ENCODE measurements at places on chromosomes 6 and 20.

DNA sequence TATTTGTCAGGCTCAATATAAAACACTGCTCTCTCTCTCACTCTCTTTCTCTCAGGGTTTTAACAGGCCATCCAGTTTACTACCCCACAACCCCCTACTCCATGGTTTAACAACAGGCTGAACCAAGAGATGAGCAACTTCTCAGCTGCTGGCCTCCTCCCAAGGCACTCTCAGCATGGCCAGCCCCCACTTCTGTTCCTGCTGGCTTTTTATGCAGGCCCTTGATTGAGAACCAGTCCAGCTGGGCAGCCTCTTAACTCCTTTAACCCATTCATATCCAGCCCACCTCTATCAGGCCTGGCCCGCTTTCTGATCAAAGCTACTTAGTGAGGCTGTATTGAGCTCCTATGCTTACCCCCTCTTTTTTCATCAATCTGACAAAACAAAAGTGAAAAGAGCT lies 346.8 kb upstream of the POU3F2 start:
- no peak for DNase-seq

DNA sequence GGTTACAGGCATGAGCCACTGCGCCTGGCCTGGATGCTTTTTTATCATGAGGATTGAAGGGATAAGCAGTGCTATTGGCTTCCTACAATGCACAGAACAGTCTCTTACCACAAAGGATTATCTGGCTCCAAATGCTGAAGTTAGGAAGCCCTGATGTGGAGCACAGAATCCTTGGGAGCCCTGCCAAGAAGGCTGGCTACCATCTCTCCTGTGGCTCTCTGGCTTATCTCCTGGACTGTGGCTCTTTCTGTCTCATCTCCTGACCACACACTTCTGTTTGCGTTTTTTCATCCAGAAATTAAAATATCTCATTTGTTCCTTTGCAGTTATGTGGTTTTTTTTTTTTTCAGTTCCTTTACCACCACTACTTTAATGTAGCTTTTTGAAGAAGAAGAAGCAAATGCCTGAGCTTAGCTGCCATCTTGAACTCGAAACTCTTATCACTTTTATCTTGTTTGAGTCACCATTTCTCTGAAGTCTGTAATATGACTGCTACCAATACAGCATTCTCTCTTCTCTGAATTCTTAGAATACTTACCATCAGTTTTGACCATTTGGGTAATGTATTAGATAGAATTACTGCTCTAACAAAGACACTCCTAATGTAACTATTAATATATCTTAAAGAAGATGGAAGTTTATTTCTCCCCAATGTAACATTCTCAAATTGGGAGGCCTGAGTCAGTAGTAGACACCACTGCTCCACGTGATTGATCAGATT lies 1044.7 kb downstream of the KIF16B start:
- DNase-seq: no peak

- no peak for DNase-seq
Measured at GRCh38 chr6:82025271-82025670, 222.3 kb downstream of the IBTK start.

DNA sequence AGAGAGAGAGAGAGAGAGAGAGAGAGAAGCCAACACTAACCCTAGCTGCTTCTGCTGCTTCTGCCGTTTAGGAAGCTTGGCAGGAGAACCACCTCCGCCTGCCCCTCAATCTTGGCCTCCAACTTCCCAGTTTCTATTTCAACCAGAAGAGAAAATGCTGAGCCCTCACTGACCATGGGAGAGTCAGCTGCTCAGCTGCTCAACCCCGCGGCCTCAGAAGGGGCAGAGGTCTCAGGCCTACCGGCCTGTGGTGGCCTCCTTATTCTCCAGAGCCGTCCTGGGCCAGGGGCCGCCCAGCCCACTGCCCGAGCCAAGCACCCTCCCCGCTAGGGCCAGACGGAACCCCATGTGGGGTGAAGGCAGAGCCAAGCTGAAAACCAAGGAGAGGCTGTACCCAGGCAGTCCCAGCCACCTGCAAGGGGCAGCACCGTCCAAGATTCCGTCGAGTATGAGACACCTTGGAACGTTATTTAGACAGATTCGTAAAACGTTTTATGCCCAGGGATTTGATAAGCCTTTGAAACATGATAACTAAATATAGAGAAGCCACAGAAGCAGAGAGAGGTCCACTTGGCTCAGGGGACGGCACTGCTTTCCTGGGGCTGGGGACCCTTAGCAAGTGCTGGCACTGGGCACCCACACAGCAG lies 116.6 kb downstream of the DLL1 start:
- DNase-seq: no peak

- DNase-seq: no peak
Measured at GRCh38 chr6:109799664-109800063, 108.6 kb downstream of the FIG4 start.

- no peak for DNase-seq
Measured at GRCh38 chr6:161235776-161236633, 37.9 kb downstream of the AGPAT4 start.

DNA sequence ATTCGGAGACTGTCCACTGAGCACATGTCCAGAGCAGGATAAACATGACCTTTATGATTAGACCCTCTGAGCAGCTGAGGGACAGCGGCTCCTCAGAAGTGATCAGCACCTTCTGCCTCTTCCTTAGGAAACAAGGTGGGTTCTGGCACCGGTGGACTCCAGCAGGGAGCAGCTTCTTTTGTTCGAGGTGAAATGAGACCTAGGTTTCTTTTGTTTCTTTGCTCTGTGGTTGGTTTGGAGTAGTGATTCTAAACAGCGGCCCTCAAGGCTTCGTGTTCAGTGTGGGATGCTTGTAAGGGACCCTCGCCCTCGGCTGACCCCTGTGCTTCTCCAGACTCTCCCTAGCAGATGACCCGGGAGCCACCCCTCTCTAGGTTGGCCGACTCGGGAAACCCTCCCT lies 14.6 kb upstream of the FRMD1 start:
- DNase-seq: no peak

DNA sequence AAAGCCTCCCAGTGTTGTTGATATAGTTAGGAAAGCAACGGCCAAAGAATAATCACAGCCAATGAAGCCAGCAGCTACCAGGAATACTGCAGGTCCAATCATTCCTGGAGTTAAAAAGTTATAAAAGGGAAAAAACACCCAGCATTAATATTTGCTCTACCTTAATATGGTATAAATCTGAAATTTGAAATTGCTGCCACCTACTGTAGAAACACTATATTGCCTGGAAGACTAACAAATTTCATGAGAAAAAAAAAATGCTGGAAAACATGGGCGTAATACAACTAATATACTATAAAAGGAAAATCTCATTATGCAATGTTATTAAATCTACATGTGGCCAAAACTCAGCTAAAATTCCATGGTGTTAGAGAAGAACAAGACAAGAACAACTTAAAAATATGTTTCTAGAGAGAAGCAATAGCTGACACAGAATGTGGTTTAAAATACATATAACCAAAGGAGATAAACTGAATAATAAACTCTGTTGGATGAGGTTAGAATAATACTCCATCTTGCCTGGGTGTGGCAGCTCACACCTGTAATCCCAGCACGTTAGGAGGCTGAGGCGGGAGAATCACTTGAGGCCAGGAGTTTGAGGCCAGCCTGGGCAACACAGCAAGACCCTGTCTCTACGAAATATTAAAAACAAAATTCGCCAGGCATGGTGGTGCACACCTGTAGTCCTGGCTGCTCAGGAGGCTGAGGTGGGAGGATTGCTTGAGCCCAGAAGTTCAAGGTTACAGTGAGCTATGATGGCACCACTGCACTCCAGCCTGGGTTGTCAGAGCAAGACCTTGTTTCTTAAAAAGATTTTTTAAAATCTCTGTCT lies 43.1 kb downstream of the SLC17A5 start:
- no peak for DNase-seq

- no peak for DNase-seq
Measured at GRCh38 chr6:33540768-33541167, 39.3 kb downstream of the BAK1 start.

- no peak for DNase-seq
Measured at GRCh38 chr6:75117701-75118100, 88.2 kb downstream of the COL12A1 start.

DNA sequence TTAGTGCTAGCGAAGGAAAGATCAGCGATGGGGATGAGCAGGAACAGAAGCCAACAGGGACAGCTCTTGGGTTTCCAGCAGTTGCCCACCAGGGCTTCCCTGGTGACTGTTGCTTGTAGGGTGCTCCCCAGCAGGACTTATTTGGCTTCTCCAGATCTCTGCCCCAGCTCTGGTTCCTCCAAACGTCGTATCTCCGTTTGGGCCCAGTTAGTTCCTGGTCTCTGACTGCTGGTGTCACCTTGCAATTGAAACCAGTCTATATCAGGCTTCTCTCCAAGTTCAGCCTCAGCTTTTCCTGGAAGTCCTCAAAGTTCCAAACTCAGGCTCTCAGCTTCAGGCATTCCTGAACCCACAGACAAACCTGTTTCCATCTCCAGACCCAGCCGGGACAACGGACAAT lies 70.8 kb upstream of the NXT1 start:
- no peak for DNase-seq

GRCh38 chr6:156720691-156721685 lies 56.2 kb upstream of the ARID1B start:
- DNase-seq: no peak

- DNase-seq: no peak
Measured at GRCh38 chr20:5662769-5663168, 87.4 kb upstream of the SHLD1 start.

- DNase-seq: no peak
Measured at GRCh38 chr20:24608926-24609667, 139.7 kb downstream of the SYNDIG1 start.

GRCh38 chr6:47571488-47571887 lies 93.9 kb downstream of the CD2AP start:
- DNase-seq: no peak

DNA sequence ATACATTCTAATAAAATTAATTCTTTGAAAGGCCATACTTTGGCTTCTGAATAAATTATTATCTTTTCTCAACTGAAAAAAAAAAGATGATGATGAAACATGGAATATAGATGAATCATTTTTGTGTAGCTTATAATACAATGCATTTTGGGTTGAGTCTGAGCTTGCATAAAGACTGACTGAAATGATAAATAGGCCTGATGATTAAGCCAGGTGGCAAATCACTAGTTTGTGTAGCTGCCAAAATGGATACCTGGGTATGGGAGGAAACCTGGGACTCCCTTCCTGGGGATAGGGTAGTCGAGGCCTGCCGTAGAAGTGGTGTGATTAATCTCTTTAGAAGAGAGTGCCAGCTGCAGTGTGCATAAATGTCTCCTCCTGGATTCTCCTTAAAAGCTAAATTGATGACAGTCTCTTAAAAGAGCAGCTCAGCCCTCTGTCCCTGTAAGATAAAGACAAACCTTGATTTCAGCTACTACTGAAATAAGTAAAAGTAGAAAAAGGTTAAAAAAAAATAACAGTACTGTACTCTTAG lies 275.1 kb downstream of the GRIK2 start:
- DNase-seq: no peak
